GM04503 (cell line): ENCODE measurements at places on chromosomes 12 and 14.

GRCh38 chr12:38850461-38850860 lies 54.9 kb downstream of the CPNE8 start:
- peak; percentile 15 for DNase-seq

GRCh38 chr12:5016526-5016925 lies 27.2 kb upstream of the KCNA5 start:
- DNase-seq = no peak

DNA sequence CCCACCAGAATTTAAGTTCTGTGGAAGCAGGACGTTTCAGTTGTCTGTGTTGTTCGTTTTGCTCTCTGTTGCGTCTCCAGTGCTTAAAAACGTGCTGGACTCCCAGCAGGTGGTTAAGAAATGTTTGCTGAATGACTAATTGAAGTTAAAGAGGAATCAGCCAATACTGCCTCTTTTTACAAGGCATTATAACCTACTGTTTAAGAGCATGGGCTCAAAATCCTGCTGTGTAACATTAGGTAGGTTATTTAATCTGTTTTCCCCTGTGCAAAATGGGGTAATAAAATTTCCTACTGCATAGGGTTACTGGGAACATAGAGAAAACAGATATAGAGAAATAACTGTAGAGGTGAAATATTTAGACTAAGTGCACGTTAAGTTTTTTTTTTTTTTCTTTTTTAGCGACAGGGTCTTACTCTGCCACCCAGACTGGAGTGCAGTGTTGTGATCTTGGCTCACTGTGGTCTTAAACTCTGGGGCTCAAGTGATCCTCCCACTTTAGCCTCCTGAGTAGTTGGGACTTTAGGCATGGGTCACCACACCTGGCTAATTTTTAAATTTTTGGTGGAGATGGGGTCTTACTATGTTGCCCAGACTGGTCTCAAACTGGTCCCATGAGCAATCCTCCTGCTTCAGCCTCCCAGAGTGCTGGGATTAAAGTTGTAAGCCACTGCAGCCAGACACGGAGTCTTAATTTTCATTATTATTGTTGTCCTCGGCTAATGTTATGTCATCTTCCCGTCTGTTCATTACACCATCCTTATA lies 139.4 kb upstream of the PRICKLE1 start:
- no peak for DNase-seq

GRCh38 chr14:20428010-20428365 lies 8.0 kb downstream of the KLHL33 start:
- DNase-seq = no peak

GRCh38 chr14:56176530-56176929 lies 58.3 kb downstream of the PELI2 start:
- no peak for DNase-seq

DNA sequence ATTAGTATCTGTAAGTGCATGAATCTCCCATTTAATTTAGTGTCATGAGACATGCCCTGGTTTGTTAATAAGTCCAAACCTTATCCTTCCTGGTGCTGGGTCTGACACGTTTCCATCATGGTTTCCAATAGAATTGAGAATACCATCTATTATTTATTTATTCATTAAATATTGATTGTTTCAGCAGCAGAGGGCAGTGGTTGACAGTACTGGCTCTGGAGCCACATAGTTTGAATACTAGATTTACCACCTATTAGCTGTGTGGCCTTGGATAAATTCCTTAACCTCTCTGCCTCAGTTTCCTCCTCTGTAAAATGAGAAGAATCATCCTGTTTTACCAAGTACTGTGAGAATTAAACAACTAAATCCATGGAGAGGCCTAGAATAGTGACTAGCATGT lies 941 bp upstream of the STAB2 start:
- no peak for DNase-seq
